ENCODE measurements at places on chromosomes 1 and 21. TPM values are rescaled to one million over a fixed set of nuclear protein-coding genes. Genes with fewer than 3 reads are reported as not detected.
A peak's percentile ranks its signal among the peaks of the same experiment; 100 is the strongest.

FAM72A gene
- 5.4 TPM for polyA plus RNA-seq

GRCh38 chr1:203299169-203299568, 6.2 kb upstream of the BTG2 start:
- DNase-seq, result no peak

OR2L3 gene
- polyA plus RNA-seq, result not detected

DNA sequence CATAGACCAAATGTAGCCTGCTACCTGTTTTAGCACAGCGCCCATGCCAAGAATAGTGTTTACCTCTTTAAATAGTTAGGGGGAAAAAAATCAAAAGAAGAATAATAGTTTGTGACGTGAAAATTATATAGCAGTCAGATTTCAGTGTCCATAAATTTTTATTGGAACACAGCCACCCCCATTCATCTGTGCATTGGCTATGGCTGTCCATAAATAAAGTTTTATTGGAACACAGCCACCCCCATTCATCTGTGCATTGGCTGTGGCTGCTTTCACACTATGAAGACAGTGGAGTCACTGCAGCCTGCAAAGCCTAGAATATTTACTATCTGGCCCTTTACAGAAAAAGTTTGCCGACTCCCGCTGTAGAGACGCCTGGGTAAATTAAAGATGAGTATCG, 20.9 kb downstream of the EPHX1 start:
- DNase-seq, result no peak

- DNase-seq, result no peak
Observed at GRCh38 chr1:174883409-174883808, 116.3 kb upstream of the CACYBP start.

- DNase-seq, result no peak
Observed at GRCh38 chr1:87880764-87881163, 552.1 kb downstream of the LMO4 start.

DNA sequence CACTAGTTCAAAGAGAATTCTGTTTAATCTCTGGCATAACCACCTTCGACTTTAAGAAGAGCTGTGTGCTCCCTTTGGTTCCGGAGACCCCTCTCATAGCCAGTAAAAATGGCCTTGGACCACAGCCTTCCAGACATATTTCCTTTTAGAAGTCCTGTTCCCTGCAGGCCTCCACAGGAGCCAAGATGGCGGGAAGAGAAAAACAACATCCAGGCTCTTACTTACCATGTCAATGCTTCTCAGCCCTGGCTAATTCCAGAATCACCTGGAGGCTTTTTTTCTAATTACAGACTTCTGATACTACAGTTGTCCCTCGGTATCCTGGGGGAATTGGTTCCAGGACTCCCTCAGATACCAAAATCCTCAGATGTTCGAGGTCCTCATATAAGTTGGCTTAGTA, 362.5 kb downstream of the PBX1 start:
- DNase-seq, result no peak

DNA sequence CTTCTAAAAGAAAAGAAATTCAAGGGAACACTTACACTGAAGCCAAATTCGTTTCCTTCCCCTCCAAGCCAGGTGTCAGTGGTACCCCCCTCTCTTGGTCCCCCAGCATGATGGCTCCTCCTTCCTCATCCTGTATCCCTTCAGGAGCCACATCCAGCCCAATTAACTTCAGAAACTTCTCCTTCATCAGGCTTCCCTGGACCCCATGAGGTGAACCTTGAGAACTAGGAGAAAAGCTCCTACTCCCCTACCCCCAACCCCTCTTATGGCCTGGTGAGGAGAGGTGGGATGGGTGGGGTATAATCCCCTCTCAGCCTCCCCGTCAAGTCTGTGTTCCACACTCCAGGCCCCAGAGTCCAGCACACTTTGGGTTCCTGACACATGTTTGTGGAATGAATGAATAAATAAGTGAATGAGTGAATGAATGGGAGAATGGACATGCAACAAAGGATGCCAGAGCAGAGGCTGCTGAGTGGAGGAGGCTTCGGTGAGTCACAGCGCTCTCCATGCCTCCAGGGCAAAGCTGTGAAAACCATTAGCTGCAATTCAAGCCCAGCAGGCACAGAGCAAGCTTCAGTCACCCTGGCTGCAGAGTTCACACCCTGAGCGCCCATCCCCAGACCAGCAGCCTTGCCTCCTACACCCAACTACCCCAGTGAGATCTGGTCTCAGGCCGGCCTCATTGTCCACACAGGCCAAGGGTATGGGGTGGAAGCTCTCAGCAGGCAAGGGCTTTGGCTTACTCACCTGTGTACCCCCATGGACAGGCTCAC, 43.8 kb downstream of the BATF3 start:
- no peak for DNase-seq

- no peak for DNase-seq
Observed at GRCh38 chr21:44478124-44478800, 23.0 kb downstream of the LRRC3 start.

DNA sequence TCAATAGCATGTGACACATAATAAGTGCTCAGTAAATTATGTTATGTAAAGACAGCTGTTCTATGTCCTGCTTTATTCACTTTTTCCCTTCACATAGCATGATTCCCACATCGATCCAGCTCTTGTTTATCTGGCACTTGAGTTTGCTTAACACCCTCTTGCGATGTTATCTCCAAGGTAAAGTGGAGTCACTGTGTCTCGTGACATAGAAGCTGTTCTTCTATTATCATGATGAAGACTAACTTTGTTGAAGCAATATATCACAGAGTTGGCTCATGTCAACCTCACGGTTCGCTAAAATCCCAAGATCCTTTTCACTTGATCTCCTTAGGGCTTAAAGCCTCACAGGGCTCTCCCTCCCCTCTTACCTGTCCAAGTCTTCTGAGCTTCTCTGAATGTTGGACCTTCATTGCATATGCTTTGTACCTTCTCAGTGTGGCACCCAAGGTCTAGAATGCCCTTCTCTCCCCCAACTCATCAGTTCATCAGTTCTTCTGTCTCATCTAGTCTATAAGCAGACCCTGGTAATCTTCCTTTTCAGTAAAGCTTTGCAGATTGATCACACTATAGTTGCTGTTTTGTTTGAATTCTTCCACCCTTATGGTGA, 38.0 kb downstream of the PLXNA2 start:
- DNase-seq, result no peak

DNA sequence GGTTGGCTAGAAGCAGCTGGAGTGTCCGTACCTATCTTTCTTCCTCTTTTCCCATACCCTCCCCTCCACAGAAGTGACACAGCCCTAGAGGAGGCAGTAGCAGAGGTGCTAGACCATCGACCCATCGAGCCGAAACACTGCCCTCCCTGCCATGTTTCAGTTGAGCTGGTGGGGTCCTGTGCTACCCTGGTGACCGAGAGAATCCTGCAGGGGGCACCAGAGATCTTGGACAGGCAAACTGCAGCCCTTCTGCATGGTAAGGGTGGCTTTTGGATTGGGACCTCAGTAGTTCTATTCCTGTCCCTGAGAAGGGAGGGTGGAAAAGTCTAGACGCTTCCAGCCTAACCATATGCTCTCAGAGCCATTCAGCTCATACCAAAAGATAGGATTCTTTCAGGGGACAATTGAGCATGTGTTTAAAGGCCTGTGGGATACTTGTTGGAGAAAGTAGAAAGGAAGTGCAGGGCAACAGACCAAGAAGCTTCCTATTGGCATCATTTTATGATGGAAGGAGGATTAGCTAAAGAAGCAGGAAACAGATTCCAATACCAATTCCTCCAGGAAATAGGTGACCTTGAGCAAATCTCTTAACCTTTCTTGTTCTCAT, 11.7 kb upstream of the BNIPL start:
- peak; percentile 58 for DNase-seq

CD84 gene
- polyA plus RNA-seq, result 3.2 TPM

GRCh38 chr1:183986941-183987340, 50.6 kb downstream of the COLGALT2 start:
- DNase-seq, result no peak

- DNase-seq, result no peak
Observed at GRCh38 chr21:40668555-40669275, 178.2 kb downstream of the DSCAM start.

ZBTB8A gene
- polyA plus RNA-seq, result 10.5 TPM

GRCh38 chr1:36284061-36284460, 22.1 kb upstream of the SH3D21 start:
- DNase-seq, result no peak

RRP15 gene
- 18.7 TPM for polyA plus RNA-seq
